ENCODE measurements at places on chromosomes 16 and 17. TPM values are rescaled to one million over a fixed set of nuclear protein-coding genes. Genes with fewer than 3 reads are reported as not detected.

ATP2C2 gene
- 1.6 TPM for total RNA-seq

P2RX1 gene
- total RNA-seq, result not detected

FAAP100 gene
- 29.0 TPM for total RNA-seq

GDPD1 gene
- total RNA-seq, result 4.0 TPM

NGFR gene
- 16.0 TPM for total RNA-seq

CAPNS2 gene
- 2.7 TPM for total RNA-seq

GAS2L2 gene
- total RNA-seq, result not detected

TPSG1 gene
- total RNA-seq, result not detected

UBALD2 gene
- total RNA-seq, result 76.0 TPM

LGALS9 gene
- 0.11 TPM for total RNA-seq

CTF1 gene
- total RNA-seq, result not detected

KRTAP2-3 gene
- total RNA-seq, result 0.29 TPM
